ENCODE measurements at places on chromosomes 1 and 21.

DNA sequence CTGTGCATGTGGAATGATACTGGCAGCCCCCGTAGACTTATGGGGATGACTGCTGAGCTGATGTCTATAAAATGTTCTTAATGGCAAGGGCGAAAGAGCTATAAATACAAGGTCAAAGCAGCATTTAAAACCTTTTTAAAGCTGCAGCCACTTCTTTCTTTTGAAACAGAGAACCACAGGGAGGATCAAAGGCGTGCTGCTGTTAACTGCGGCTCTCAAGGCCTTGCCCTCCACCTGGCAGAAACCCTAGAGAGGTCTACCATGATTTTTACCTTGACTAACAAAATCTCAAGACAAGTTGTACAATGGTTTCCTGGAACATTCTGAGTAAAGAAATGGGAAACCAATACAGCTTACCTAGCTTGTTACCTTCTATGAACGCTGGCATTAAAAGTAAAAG, 89.7 kb downstream of the SLC45A1 start:
- DNase-seq: no peak

DNA sequence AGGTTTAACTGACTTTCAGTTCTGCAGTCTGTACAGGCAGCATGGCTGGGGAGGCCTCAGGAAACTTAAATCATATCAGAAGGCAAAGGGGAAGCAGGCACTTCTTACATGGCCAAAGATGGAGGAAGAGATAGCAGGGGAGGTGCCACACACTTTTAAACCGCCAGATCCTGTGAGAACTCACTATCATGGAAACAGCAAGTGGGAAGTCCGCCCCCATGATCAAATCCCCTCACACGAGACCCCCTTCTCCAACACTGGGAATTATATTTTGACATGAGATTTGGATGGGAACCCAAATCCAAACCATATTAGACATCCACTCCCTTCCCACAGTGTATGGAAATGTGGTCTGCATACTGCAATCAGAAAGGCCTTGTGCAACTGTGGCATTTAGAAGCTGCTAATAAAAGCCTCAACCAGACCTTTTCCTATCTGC, 148.2 kb downstream of the FCRL5 start:
- DNase-seq: no peak

DNA sequence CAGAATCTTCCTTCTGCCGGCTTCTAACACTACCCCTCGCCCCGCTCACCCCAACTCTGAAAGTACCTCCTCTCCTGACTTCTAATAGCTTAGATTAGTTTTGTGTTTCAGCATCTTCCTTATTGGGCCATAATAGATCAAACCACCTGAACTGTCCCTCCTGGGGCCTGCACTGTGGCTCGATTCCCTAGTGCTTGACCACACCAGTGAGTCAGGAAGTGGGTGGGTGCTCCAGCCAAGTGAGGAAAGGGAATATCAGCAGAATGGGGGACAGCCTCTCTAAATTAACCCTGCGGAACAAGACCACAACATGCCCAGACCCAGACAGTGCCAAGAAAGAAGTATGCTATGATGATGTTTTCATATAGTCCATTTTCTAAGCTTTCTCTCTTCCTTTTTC, 8.5 kb downstream of the SERTAD4 start:
- DNase-seq: no peak

- no peak for DNase-seq
Measured at GRCh38 chr1:186763107-186763506, 65.6 kb upstream of the PLA2G4A start.

GRCh38 chr1:116966791-116967190, 34.8 kb upstream of the CD101 start:
- DNase-seq: no peak

DNA sequence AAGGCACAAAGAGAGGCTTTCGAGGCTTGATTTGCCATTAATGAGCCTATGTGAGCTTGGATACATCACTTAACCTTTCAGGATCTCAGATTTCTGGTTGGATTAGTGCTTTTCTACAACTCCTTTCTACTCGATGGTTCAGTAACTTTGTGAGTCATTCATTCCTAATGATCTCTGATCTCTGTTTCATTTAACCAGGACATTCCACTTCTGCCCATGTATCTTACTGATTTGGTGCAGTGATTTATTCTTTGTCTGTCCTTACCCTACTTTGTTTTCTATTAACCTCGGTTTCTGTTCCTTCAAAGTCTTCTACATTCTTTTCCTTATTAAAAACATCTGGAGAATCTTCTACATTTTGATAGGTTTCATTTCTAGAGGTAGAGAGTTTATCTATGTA, 94.6 kb upstream of the ZBTB18 start:
- DNase-seq: no peak

GRCh38 chr1:196680107-196680506, 28.3 kb downstream of the CFH start:
- DNase-seq: no peak

- DNase-seq: peak; percentile 28
Measured at GRCh38 chr1:2949966-2950925, 71.0 kb upstream of the ACTRT2 start.

GRCh38 chr1:41478118-41478748, 6.2 kb downstream of the EDN2 start:
- no peak for DNase-seq

DNA sequence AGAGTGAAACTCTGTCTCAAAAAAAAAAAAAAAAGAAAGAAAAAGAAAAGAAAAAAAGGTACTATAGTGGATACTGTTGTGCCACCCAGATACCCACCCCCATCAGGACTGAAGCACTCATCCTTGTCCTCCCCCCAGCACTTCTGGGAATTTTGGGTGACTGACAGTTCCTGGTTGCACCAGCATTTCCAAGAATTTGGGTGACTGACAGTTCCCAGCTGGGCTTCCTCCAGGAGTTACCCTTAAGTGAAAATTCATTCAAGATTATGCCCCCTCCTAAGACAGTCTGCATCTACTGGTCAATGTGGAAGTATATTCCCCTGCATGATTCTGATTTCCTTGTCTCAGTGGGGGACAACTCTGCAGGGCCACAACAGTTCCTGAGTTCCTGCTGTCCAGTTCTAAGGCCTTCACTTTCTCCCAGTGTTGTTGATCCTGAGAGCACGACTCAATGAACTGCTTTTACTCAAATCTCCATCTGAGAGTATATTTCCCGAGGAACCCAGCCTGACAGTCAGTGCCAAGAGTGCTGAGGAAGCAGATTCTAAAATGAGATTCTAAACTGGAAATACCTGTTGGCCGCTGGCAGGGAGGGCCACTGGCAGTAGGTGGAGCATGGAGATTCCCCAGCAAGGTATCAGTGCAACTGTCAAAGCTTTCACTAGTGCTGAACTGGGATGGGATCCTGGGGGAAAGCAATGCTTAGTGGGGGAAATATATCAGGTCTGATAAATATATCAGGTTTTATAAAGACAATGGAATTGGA, 18.5 kb downstream of the RIIAD1 start:
- DNase-seq: no peak

- no peak for DNase-seq
Measured at GRCh38 chr1:213987927-213988506, at the start of gene PROX1. PROX1 (plus strand) TSS chr1:213987973; CDS start chr1:213996536, 8,563 bp downstream.

Data from left hindlimb (tissue), 1 donor.